ENCODE measurements at places on chromosomes 11 and 22. TPM values are rescaled to one million over a fixed set of nuclear protein-coding genes. Genes with fewer than 3 reads are reported as not detected.

GRCh38 chr22:46464701-46465344 lies 72.6 kb downstream of the CELSR1 start:
- no peak for DNase-seq

PGR gene
- total RNA-seq, result not detected

KCNK7 gene
- total RNA-seq, result 2.1 TPM

DNA sequence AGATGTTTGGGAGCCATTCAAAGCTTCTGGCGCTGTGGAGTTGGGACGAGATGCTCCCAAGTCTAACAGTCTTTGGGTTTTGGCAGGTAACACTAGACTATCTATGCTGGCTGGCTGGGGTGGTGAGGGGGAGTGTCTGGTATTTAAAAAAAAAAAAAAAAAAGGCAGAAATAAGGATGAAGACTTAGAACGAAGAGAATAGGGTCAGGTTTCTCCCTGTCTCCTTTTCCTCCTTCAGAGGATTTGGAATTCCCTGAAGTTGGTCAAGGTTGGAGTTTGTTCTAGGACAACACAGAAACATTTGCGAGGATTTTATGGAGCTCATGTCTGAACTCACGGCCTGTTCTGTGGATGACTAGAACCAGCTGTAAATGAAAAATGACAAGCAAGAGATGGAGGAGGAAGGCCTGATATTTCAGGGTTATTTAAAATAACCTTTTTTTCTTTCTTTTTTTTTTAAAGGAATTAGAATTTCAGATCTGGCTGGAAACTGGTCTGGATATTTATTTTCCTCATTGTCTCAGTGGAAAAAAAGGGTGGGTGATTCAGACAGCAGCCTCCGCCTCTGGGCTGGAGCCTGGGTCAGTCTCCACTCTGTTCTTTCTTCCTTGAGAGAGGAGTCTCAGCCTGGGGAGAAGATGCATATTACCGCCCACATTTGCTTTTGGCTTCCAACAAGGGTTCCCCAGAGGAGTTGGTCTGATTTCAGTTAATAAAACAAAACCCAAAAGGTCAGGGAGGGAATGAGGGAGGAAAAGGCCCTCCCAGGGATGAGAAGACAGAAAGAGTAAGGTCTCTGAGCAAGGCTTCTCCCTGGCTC lies 80.1 kb downstream of the USP35 start:
- no peak for DNase-seq

ZDHHC5 gene
- total RNA-seq, result 52.2 TPM

SHISA8 gene
- 0.34 TPM for total RNA-seq

DNA sequence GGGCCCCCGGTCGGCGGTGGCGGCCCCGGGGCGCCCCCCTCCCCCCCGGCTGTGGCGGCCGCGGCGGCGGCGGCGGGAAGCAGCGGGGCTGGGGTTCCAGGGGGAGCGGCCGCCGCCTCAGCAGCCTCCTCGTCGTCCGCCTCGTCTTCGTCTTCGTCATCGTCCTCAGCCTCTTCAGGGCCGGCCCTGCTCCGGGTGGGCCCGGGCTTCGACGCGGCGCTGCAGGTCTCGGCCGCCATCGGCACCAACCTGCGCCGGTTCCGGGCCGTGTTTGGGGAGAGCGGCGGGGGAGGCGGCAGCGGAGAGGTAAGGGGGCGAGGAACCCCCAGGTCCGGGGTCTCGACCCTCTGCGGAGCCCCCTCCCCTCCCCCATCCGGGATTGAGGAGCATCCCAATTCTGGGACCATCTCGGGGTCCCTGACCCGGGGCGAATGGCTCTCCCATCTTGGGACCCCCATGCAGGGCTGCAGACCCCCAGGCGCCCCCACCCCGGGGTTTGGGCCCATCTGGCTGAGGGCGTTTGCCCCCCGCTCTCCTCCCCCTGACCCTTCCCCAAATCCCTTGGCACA lies 431 bp downstream of the KMT2A start:
- DNase-seq, result peak; percentile 68

- DNase-seq, result no peak
Observed at GRCh38 chr11:125950178-125950490, 4.3 kb downstream of the VSIG10L2 start.
